ENCODE measurements at places on chromosomes 13 and 19.

GRCh38 chr19:2475702-2476450 lies at the start of gene GADD45B:
TSS of gene GADD45B (plus strand) at chr19:2476127. CDS start at chr19:2476359, 232 bp downstream.
- peak; percentile 98 for DNase-seq

DNA sequence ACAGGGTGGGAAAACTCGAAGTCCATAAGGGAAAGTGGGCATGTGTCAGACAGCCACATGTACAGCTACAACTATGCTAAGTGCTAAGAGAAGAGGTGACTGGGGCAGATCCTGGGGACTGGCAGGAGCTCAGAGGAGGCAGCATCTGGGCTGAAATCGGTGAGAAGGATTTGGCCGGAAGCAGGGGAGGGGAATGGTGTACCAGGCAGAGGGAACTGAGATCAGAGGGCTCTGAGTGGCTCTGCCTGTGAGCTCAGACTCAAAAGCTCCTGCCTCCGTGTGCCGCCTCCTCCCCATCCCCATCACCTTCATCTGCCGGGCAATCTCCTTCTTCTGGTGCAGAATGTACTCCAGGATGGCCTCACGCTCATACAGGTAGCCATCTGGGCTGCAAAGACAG lies 21.8 kb downstream of the NOSIP start:
- no peak for DNase-seq

DNA sequence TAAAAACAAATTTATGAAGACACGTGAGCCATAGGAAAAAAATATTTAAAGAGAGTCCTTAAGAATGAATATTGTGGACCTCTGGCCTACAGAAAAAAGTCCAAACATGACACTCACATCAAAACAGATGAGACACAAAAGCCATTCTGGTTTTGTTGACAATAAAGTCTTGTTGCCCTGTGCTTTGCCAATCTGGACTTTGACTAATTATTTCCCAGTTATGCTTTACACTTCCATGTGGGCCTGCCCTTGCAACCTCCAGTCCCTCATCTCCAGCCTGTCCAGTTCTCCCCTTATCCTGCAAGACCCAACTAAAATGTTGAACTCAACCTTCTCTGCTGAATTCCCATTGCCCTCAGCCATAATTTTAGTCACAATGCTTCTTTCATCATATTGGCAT lies 184.5 kb upstream of the SERP2 start:
- no peak for DNase-seq

DNA sequence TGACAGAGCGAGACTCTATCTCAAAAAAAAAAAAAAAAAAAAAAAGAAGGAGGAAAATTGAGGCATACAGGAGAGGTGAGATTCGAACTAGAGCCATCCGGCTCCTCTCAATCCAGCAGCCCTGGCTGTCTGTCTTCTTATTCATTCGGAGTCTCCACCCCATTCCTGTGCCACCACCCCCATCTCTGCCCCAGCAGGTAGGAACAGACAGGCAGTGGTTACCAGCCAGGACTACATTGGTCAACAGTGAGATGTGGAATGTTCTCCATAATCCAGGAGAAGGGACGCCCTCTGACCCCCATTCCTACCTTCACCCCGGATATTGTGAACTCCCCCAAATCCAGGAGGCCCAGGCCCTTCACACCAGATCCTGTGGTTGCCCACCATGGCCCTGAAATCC lies 6.6 kb upstream of the S1PR2 start:
- DNase-seq = no peak

DNA sequence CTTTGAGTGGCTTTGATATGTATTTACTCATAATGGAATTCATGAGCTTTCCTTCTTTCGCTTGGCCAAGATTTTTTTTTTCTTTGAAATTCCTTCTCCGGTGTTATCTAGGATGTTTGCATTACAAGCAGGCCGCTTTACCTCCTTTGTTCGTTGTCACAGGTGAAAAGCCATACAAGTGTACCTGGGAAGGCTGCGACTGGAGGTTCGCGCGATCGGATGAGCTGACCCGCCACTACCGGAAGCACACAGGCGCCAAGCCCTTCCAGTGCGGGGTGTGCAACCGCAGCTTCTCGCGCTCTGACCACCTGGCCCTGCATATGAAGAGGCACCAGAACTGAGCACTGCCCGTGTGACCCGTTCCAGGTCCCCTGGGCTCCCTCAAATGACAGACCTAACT lies 16.7 kb downstream of the KLF5 start:
- no peak for DNase-seq
